ENCODE measurements at places on chromosomes 7 and 10. TPM values are rescaled to one million over a fixed set of nuclear protein-coding genes. Genes with fewer than 3 reads are reported as not detected.

The ADAM22 gene
- total RNA-seq, result 0.47 TPM

The IDE gene
- 19.2 TPM for total RNA-seq

The ANKRD22 gene
- under 0.01 TPM for total RNA-seq

The ATRNL1 gene
- 0.16 TPM for total RNA-seq

The FRMPD2 gene
- not detected for total RNA-seq

The ANKRD2 gene
- 0.16 TPM for total RNA-seq

The SFR1 gene
- total RNA-seq, result 2.7 TPM

The GIMAP6 gene
- total RNA-seq, result not detected

The HTR7 gene
- 3.3 TPM for total RNA-seq

The JAKMIP3 gene
- 0.16 TPM for total RNA-seq

The UCN3 gene
- total RNA-seq, result not detected

The POMZP3 gene
- total RNA-seq, result 5.2 TPM

The CDK6 gene
- total RNA-seq, result 16.4 TPM

The ENTPD1 gene
- 0.60 TPM for total RNA-seq

The SPDYE18 gene
- 0.32 TPM for total RNA-seq

The GPR85 gene
- 1.9 TPM for total RNA-seq

The CAMK2G gene
- total RNA-seq, result 23.8 TPM

The CYP26A1 gene
- total RNA-seq, result not detected

The POLL gene
- total RNA-seq, result 9.8 TPM

The SLIT1 gene
- under 0.01 TPM for total RNA-seq

The ACSM6 gene
- total RNA-seq, result not detected

The CXCL12 gene
- 54.7 TPM for total RNA-seq

The ZNF33A gene
- total RNA-seq, result 9.8 TPM

The ABCC2 gene
- 0.60 TPM for total RNA-seq

The C10orf67 gene
- not detected for total RNA-seq

The DOCK4 gene
- total RNA-seq, result 10.4 TPM

The GPAM gene
- 12.3 TPM for total RNA-seq

The RGR gene
- not detected for total RNA-seq

The CDNF gene
- total RNA-seq, result 1.5 TPM

The RABGEF1 gene
- total RNA-seq, result 31.4 TPM

The KCP gene
- total RNA-seq, result 0.34 TPM

The VSTM4 gene
- total RNA-seq, result 5.5 TPM
